ENCODE measurements at places on chromosomes 6 and 20.

- no peak for DNase-seq
Measured at GRCh38 chr6:81105998-81106397, 646.5 kb downstream of the TENT5A start.

- DNase-seq = no peak
Measured at GRCh38 chr6:33577106-33577535, 3.0 kb downstream of the BAK1 start.

DNA sequence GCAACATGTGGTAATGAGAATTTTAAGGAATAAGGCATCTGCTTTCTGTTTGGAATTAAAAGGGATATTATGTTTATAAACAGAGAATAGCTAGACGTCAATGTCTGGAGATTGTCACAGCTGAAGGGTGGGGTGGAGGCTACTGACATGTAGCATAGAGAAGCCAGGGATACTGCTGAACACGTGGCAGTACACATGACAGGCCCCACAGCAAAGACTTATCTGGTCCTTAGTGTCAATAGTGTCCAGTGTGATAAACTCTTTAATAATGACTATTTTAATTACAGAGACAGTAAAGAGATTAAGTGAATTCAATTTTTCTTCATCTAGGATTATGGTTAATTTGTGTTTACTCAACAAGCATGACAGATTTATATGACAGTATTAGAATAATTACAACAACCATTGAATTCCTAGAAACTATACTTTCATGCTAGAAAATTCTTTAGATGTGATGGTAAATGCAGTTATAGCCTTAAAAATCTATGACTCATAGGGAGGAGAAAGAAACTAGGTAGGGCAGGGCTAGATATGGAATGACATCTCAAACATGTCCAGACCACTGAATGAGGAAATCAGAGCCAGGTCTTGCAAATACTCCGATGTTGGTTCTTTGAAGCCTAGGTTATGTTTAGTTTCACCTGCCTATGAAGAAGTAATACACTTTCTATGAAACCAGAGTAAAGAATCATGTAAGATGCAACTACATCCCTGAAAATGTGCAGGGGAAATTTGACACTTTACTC, 399.5 kb downstream of the PHF3 start:
- DNase-seq = no peak

- no peak for DNase-seq
Measured at GRCh38 chr6:33797626-33798342, 6.0 kb downstream of the MLN start.

GRCh38 chr6:113202852-113203714, 654.1 kb upstream of the MARCKS start:
- no peak for DNase-seq

- peak; percentile 48 for DNase-seq
Measured at GRCh38 chr20:46458866-46459750, 52.7 kb upstream of the ELMO2 start.

- DNase-seq = no peak
Measured at GRCh38 chr6:39388606-39389483, 66.3 kb upstream of the KCNK16 start.

DNA sequence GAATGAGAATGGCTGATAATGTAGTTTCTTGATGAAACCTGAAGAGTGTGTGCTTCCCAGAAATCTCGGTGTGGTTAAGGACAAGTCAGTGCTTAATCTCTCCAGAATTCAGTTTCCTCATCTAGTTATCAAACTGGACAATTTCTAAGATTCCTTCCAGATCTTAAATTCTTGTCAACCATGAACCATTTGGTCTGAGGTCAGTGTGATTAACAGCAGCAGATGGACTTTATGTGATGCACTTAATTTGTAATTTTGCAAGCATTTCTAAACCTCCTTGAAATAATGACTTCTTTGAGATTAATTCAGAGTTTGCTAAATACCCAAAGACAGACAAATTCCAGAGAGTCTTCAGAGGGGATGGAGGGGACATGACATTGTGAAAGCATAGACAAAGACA, 160.3 kb downstream of the KIF16B start:
- DNase-seq = no peak

- DNase-seq = no peak
Measured at GRCh38 chr6:21478883-21479539, 114.5 kb upstream of the SOX4 start.

GRCh38 chr6:30670760-30671527, 1.9 kb downstream of the DHX16 start:
- DNase-seq = no peak

- no peak for DNase-seq
Measured at GRCh38 chr6:37085198-37085597, 79.7 kb downstream of the FGD2 start.

DNA sequence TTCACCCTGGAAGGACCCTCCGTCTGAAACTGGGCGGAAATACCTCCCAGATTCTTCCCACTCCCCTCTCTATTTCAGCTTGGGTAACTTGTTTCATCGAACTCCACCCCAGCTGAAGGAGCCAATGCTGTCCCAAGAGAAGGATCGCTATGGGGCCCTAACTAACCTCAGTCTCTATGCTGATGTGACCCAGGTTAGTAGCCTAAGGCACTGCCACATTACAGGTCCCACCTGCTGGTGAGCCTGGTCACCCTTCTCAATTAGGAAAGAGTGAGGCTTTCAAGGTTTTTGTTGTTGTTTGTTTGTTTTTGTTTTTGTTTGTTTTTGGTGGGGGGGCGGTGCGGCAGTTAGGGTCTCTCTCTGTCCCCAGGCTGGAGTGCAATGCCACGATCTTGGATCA, 168.4 kb downstream of the OR2B2 start:
- no peak for DNase-seq

GRCh38 chr20:60011512-60012507, 53.6 kb downstream of the CDH26 start:
- no peak for DNase-seq

- no peak for DNase-seq
Measured at GRCh38 chr20:1993986-1994385, at the start of gene PDYN. Gene PDYN (minus strand): TSS chr20:1994058. CDS start chr20:1983084, 10,974 bp downstream.

- no peak for DNase-seq
Measured at GRCh38 chr20:19947611-19948264, 69.4 kb upstream of the NAA20 start.

DNA sequence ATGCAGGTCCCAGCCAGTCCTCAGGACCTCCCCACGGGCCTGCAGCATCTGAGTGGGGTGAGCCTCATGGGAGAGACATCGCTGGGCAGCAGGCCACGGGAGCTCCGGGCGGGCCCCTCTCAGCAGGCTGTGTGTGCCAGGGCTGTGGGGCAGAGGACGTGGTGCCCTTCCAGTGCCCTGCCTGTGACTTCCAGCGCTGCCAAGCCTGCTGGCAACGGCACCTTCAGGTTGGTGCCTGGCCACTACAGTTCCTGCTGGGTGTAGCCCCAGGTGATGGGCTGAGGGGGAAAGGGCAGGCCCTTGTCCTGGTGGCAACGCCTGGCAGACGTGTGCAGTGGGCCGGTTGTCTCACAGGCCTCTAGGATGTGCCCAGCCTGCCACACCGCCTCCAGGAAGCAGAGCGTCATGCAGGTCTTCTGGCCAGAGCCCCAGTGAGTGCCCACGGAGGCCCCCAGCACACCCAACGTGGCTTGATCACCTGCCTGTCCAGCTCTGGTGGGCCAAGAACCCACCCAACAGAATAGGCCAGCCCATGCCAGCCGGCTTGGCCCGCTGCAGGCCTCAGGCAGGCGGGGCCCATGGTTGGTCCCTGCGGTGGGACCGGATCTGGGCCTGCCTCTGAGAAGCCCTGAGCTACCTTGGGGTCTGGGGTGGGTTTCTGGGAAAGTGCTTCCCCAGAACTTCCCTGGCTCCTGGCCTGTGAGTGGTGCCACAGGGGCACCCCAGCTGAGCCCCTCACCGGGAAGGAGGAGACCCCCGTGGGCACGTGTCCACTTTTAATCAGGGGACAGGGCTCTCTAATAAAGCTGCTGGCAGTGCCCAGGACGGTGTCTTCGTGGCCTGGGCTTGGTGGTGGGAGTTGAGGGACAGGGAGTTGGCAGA, 787 bp upstream of the TNFRSF6B start:
- no peak for DNase-seq

GRCh38 chr6:86016567-86016966, 373.9 kb upstream of the SYNCRIP start:
- no peak for DNase-seq

DNA sequence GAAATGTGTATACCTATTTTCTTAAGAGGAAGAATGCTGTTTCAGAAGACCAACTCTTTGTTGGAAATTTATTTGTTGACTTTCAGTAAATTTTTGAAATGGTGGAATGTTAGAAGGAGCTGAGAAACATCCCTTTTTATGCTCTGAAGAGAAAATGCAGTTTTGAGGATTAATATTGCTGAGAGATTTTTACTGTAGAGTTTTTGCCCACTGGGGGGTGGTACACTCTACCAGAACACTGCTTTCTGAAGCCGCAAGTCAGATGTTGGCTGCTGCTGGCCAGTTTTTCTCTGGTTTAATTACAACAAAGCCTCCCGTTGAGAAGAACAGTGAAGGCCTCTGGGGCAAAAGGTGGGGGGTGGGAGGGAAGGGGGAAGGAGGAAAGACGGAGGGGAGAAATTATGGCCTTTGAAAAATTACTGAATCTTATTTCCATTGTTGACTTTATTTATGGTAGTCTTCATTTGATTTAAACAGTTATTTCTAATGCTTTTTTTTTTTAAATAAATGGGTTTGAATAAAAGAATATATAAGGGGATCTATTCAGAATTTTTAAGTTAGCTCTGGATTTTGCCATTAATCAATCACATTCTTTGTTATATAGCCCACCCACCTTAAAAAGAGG, 3.0 kb downstream of the FLRT3 start:
- DNase-seq = peak; percentile 86

DNA sequence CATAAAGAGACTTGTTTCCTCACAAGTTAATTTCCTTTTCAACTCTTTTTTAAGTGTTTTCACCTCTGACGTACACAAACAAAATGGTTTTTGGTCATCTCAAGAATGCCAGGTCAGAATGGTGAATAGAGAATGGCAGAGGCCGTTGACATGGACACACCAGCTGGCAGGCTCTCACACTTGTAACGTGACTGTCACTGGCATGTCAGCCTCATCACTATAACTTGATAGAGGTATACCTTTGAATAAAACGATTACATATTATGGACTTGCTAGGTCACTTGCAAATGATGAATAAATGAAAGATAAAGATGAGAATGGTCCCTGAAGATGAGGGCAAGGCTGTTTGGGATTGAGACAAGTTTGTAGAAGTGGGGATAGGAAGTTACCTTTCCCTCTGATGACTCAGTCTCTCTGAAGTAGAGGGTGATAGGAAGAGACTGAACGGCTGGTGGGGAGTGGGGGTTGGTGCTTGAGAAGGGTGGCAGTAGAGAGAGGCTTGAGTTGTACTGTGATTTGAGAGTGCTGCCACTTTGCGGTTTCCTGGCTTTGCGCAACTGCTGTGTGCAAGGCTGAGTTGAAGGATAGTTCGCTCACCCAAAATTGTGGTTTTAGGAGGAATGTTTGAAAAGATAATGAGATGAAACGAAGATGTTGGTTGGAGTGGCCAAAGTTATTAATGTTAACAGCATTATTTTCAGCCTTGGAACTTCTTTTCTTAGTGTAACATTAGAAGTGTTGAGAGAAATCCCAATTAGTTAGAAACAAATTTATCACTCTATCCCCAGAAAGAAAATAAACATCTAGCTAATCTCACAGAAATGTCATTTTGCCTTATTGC, 30.3 kb downstream of the TBPL1 start:
- DNase-seq = no peak

DNA sequence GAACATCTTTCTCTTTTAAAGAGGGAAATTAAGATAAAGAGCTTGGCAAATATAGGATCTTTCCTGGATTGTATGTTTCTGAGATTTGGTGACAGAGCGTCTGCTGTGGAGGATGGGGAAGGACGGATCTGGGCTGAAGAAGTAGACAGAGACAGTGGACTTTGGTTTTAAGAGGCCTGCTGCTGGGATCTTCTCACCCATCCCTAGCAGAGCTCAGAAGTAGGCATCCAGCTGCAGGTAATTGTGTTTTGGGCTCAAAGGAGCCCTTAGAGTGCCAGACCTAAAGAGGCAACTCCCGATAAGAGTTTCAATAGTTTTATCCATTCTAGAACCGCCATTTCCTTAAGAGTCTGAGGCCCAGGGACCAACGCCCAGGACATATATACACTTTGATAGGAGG, 20.8 kb downstream of the LAMA2 start:
- DNase-seq = no peak

DNA sequence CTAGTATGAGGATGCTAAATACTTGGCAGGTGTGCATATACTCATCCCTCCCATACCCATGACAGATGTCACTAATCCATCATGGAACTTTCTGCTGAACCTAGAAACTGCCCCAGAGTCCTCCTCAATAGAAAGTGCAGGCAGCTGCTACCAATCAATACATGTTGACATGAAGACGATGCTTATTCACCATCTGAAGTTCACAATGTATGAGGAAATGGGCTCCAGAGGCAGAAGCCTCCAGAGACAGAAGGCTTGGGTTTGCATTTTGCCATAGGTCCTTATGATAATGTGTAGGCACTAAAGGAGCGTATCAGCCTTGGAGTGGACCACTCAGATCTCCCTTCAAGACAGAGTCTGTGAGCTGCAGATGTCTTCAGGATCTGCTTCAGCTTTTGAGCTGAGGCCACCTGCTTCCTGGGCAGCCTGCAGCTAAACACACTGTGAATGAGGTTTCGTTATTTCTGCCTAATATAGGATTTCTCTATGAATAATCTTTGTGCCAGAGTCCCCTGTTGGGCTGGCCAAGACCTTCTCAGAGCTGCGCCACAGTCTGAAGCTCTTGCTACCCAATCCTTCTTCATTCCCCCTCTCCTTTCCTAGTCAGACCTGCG, 7.5 kb upstream of the KIAA1755 start:
- no peak for DNase-seq

DNA sequence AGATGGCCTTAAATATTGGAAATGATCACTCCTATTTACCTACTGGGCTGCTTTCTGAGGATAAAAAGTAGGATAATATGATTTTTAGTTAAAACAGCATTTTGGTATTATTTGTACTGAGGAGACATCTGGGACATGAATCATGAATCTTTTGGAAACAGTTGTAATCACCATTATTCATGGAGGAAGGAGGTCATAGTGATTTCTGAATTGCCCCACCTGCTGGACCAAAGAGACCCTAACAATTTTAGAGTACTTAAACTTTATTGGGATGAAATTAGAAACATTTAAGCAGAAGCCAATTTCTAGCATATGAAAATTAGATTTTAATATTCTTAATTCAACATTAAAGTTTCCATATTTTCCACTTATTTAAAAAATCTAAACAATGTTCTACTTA, 108.4 kb upstream of the SIM1 start:
- DNase-seq = no peak

DNA sequence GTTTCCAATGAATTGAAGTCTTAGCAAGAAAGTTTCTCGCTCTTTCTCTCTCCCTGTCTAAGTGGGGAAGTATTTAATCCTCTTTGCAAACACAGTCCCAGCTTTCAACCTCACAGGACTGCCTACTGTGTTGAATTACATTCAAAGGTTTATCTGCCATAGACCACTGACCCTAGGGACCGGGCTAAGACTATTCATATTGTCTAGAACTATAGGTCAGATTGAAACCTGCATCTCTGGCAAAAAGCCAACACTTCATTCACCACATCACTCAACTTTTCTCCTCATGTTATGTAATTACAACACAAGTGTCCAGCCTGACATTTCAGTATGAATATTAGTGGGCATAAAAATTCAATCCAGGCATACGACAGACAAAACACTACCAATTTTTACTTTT, 314.7 kb upstream of the RSPO3 start:
- DNase-seq = no peak

Data from midbrain (tissue), 1 donor.